ENCODE measurements at places on chromosomes 7 and 10. TPM values are rescaled to one million over a fixed set of nuclear protein-coding genes. Genes with fewer than 3 reads are reported as not detected.

DNA sequence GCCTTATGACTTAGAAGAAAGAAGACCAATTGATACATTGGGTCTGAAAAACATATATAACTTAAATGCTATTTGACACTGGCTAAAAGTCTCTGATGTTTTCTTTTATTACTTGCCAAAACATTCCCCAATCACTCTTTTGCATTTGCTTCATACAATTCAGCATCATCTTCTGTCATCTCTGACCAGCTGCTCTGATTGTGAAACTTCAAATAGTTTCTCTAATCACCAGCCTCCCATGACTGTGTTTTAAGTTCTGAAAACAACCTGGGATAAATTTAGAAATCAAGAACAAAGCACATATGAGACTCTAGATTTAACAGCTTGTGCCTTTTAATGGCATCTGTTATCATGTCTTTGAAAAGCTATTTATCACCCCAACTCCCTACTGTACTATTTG, 208.4 kb upstream of the KCND2 start:
- DNase-seq, result no peak

DNA sequence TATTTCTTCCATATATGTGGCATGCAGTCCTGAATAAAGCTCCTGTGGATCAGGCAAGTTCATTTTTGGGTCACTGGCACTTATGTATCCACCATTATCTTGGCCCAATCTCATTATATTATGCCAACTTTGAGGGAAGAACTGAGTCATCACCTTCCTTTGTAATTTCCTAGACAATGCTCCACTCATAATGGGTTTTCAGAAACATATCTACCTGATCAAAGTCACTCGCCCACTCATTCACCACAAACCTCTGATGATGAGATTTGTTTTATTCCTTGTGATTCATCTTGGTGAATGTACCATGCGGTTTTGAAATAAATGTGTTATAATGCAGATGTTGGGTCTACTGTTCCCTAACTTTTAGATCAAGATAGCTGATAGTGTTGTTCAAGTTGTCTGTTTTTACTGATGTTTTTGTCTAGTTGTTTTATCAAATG, 525.8 kb downstream of the KIF20B start:
- no peak for DNase-seq

- DNase-seq, result no peak
Measured at GRCh38 chr10:118153287-118153686, 106.5 kb upstream of the RAB11FIP2 start.

- DNase-seq, result no peak
Measured at GRCh38 chr7:30162133-30162532, 27.3 kb downstream of the MTURN start.

- DNase-seq, result no peak
Measured at GRCh38 chr10:43922335-43923280, 273.9 kb upstream of the ZNF32 start.

GRCh38 chr10:23558361-23558799, 119.5 kb downstream of the OTUD1 start:
- DNase-seq, result no peak

GRCh38 chr10:86035791-86036543, 330.6 kb downstream of the GRID1 start:
- no peak for DNase-seq

DNA sequence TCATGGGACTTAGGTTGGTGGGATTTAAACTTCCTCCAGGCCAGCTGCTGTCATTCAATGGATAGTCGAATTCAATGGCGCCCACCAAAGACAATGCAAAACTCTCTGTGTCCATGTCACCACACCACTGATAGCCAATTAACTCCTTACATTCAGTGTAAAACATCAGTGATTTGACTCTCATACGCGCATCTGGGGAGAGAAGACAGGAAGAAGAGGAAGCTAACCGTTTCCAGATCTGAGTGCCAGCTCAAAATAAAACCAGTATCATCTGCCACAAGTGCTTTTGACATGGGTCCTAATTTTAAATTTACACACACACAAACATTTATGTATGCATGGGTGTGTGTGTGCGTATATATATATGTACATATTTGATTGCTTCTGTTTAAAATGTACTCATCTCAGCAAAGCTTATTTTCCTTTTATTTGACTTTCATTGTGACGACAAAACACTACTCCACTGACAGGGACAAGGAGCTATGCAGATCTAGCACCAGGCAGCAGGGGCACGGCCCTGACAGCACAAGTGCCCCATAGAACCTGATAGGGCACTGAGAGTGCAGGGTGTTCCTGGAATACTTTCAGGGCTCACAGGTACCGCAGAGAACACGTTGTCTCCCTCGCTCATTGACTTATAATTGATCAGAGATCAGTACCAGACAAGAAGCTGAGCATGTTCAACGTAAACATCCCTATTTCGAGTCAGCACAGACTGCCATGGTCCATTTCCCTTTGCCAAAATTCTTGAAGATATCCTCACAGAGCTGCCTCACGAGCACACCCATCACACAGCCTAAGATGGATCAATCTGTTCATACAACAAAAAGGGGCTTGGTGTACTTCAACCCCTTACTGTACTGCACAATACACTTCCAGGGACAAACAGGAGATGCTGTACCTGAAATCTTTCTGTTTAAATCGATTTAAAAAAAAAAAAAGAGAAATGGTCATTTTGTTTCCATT, 176.1 kb downstream of the COBL start:
- DNase-seq, result no peak

Gene IFIT1B
- total RNA-seq, result not detected

- DNase-seq, result no peak
Measured at GRCh38 chr7:124722292-124722691, 43.3 kb downstream of the GPR37 start.

DNA sequence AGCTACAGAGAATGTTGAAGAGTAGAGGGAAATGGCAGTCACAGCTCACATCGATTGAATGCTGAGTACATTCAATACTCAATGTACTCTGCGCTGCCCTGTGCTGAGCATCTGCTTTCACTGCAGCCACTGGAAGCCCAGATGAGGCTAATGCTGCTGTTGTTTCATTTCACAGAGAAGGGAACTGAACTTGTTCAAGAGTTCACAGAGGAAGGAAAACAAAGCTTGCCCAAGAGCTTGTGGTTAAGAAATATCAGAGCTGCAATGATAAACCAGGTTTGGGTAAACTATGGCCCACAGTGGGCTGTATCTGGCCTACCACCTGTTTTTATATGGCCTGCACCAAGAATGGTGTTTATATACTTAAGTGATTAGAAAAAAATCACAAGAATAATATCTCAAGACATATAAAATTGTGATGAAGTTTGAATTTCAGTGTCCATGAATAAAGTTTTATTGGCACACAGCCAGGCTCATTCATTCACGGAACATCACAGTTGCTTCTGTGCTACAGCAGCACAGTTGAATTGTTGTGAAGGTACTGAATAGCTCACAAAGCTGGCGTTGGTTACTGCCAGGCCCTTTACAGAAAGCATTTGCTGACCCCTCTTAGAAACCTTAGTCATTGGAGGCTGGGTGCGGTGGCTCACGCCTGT, 64.1 kb downstream of the CFAP58 start:
- DNase-seq, result no peak

Gene LEP
- total RNA-seq, result 0.09 TPM

DNA sequence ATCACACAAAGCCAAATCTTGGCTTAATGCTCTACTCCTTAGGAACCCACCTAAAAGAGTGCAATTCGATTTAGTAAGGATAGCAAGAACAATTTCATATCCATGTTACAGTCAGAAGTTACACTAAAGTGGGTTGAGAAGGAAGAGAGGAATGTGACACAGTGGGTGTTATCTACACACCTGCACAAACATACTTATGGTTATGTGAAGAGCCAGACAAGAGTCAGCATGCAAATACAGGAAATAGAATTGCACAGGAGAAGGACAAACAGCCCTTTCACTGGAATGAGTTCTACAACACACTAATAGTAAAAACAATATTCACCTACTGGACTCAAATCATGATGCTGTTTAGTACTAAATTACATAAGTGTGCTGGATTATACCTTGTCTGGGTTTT, 262.8 kb downstream of the DGKB start:
- no peak for DNase-seq

- no peak for DNase-seq
Measured at GRCh38 chr10:3834404-3834803, 49.4 kb upstream of the KLF6 start.

Measured in mucosa of descending colon (tissue), 3 donors.